ENCODE measurements at places on chromosomes 11 and 22.

DNA sequence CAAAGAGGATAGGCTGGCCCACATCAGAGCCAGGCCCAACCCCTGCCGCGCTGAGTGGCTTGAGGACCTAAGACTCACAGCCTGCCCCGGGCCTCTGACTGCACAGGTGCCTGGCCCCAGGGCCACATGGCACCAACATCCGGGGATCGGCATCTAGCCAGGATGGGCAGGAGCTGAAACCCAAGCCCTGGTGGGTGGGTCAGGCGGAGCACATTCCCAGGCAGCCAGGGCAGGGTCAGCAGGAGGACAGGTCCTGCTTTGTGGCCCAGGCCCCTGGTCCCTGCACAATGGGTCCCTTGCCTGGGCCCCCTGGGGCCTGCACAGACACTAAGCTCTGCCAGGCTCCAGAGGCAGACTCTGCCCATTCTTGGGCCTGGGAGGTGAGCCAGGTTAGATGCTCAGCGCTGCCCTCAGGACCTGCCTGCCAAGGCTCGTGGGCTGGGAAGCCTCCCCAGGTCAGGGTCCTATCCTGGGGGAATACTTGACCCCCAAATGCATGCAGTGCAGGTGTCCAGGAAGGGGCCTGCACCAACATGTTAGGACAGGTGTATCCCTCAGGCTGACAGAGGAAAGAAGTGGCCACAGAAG lies 33.5 kb downstream of the ARVCF start:
- DNase-seq, result no peak

DNA sequence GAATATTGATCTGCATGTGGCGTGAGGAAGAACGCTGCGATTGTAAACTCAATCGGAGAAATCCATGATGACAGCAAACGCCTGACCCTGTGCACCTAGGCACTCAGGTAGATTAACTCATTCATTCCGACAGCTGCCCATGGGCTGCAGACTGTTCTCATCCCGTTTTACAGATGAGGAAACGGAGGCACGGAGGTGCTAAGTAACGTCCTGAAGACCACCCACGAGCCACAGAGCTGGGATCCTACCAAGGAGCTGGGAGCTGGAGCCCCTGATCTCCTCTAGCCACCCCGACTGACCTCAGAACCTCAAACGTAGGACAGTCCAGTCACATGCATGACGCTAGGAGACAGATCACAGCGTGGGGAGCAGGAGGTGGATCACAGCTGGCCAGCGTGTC lies 1092.7 kb downstream of the BRD1 start:
- no peak for DNase-seq

- DNase-seq, result peak; percentile 68
Measured at GRCh38 chr11:19344661-19345518, 104.1 kb upstream of the E2F8 start.

GRCh38 chr11:110527146-110527545 lies 97.4 kb downstream of the FDX1 start:
- DNase-seq, result no peak

- no peak for DNase-seq
Measured at GRCh38 chr11:85823816-85824215, 12.9 kb upstream of the SYTL2 start.

DNA sequence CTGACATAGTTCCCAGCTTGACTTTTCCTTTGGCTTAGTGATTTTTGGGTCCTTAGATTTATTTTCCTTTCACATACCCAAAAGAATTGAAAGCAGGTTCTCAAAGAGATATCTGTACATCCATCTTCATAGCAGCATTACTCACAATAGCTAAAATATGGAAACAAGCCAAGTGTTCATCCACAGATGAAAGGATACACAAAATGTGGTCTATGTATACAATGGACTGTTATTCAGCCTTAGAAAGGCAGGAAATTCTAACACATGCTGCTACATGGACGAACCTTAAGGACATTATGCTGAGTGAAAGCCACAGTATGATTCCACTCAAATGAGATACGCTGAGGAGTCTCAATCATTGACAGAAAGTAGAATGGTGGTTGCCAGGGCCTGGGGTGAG lies 171.8 kb downstream of the IGLL1 start:
- peak; percentile 17 for DNase-seq

- no peak for DNase-seq
Measured at GRCh38 chr11:117841551-117842031, 17.0 kb upstream of the FXYD2 start.

- DNase-seq, result peak; percentile 76
Measured at GRCh38 chr11:74325649-74326645, 14.5 kb upstream of the P4HA3 start.

- DNase-seq, result peak; percentile 85
Measured at GRCh38 chr22:31148953-31149627, 8.8 kb upstream of the PLA2G3 start.

DNA sequence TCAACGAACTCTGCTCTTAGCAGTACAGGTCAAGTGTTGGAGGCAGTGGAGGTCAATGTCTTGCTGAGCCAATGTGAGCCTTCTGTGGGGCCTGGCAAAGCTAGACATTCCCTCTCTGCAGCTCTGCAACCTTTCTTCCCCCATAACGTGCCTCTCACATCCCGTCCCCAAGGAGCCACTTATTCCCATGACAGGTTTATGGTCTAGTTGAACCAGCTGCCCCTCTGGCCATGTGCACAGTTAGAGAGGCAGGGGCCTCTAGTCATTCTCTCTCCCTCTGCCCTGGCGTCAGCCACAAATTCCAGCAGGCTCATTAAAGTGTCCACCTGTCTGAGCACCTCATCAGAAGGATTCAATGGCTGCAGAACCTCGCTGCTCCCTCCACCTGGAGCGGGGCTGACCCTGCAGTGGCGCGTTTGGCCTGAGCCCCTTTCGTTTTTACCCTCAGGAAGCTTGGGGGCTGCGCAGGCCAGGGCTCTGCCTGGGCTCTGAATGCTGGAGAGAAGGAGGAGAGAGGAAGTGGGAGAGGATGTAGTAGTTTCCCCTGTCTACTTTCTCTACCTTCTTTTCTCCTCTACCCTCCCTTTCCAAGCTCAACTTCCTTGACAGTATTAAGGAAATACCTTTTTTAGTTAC lies 302.1 kb upstream of the B3GAT1 start:
- DNase-seq, result no peak

- no peak for DNase-seq
Measured at GRCh38 chr22:48256041-48256739, 1493.7 kb downstream of the TBC1D22A start.

DNA sequence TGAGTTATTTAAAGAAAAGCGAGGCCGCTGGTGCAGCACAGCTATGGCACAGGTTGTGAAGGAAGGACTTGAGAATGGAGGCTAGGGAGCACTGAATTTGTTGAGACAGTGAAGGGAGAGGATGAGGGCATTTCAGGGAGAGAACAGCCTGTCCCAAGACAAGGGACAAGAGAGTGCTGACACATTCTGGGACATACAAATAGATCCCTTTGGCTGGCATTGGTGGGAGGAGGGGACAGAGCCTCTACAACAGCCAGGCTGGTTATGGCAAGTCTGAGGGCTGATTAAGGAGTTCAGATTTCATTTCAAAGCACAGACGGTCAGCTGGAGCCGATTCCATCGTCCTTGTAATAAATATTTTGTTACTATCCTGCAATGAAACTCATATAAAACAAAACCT lies 1.7 kb upstream of the SLC29A2 start:
- DNase-seq, result no peak

DNA sequence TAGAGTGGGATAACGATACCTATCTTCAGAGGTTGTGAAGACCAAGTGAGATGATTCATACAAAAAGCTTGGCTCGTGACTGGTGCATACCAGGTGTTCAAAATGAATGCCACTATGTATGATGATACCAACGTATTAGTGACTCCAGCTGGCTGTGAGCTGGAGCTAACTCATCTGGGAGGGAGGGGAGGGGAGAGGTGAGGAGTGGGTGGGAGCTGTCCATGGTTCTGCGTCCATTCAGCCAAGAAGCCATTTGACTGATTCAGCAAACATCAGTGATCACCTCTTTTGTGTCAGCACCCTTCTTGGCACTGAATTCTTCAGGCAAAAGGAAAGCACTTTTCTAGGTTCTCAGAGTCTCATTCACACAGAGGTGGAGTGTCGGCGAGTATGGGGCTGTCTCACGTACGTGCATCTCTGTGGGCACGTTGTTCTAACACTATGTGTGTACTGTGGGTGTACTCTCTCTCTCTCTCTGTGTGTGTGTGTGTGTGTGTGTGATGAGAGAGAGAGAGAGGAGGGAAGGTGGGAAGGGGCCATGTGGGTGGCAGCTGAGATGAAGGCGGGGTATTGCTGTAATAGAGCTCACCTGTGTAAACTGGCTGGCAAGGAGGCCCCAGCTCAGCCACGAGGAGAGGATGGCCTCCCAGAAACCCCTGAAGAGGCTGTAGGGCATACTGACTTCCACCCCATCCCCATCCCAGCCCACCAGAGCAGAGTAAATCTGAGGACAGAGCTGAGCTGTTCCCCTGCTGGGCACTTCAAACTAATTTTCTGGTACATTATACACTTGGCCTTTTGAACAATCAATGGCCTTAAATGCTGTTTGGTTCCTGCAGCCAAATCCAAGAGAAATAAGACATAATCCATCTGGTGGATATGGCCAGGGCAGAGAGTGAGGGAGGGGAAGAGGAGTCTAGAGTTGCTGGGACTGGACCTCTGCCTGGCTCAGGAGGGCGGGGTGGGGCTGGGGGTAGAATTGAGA lies 96.1 kb upstream of the THY1 start:
- peak; percentile 61 for DNase-seq

DNA sequence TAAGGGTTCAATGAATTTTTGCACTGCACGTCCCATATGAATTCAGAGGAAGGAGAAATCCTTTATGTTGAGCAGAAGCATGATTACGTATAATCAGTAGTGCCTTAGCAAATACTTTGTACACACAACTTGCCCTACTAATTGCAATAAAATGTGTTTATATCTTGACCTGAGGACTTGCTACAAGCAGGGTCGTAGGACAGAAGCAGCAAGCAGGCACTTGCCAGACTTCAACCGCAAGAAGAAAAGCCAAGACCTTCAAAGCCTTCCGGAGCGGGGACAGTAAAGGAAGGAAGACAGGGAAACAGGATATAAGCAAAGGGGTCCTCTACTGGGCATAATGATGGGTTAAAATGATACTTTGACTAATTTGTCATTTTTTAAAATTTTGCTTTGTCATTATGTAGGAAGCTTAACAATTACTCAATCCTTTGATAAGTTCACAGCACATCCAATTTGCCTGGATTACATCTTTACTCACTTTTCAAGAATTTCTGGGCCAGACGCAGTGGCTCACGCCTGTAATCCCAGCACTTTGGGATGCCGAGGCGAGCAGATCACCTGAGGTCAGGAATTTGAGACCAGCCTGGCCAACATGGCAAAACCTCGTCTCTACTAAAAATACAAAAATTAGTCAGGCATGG lies 23.2 kb upstream of the UBASH3B start:
- DNase-seq, result no peak

DNA sequence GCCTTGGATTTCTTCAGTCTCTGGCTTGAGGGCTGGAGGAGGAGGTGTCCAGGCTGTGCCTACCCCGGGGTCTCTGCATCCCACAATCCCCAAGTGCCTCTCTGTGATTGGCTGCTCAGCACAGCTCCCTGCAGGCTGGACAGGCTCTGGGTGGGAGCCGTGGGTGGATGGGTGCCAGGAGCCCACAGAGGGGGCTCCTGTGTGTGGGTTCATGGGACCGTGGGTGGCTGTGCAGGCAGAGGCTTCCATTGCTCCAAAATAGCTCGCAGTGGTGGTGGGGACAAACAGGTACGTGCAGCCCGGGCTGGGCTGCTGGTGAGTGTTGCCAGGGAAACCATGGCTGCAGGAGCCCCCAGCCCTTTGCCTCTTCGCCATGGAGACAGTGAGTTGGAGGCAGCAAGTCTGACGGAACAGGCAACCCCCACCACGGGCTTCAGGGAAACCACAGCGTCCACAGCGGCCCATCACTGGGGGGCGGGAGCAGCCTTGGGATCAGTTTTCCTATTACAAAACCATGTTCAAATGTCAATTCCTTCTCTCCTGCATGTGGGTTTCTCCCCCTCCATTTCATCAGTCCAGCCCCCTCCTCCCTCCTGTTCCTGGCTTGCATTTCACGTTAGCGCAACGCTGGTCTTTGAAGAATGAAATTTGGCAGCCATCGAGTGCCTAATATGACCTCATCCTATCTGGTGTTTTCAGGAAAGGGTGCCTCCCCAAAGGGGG lies 155.2 kb downstream of the TRIM29 start:
- peak; percentile 55 for DNase-seq

GRCh38 chr11:10382518-10382917 lies 72.5 kb upstream of the AMPD3 start:
- DNase-seq, result peak; percentile 19

DNA sequence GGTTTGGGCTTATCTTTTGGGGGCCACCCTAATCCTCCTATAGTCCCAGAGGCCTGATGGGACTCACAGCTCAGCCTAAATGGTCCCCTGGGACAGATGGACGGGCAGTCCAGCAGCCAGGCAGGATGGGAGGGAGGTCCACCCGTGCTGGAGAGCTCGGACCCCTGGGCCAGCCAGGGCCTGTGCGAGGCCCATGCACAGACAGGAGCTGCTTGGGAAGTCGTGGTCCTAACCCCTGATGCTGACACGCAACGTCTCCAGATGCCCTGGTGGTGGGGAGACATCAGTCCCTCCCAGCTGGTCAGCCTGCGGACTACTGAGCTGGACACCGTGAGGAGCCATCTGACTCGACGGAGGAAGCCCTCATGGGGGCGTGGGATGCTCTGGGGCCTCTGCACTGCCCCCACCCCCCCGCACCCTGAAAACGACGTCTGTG lies 31.2 kb upstream of the MUC5AC start:
- DNase-seq, result no peak

DNA sequence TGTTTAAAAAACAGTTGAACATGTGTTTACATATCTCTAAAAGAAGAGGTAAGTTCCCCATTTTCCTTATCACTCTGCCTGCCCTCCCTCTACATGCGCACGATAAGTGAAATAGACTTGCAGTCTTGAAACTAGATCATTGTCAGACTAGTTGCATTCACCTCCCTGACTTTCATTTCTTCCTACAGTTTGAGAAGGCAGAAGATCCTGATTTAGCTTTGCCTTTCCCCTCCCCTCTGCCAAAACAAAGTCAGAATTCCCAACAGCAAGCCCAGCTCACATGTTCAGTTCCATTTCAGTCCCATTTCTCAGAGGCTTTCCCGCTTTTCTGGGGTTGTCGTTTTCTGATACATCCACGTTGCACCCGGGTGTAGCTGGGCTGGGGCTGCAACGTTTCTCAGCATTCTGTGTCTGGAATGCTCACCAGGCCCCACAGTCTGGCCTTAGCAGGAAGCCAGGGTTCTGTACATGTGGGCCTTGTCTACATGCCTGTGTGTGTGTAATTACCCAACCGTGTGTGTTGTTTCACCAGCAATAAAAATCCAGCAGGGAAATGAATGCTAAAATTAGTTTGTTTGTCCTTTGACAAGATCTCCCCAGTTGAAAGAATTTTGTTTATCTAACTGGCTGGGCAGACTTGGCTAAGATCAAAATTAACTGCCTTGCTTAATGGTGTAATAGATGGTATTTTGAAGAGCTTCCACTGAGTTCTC lies 179.2 kb downstream of the DBX1 start:
- peak; percentile 90 for DNase-seq

- DNase-seq, result no peak
Measured at GRCh38 chr22:25712661-25713400, 29.2 kb upstream of the MYO18B start.

DNA sequence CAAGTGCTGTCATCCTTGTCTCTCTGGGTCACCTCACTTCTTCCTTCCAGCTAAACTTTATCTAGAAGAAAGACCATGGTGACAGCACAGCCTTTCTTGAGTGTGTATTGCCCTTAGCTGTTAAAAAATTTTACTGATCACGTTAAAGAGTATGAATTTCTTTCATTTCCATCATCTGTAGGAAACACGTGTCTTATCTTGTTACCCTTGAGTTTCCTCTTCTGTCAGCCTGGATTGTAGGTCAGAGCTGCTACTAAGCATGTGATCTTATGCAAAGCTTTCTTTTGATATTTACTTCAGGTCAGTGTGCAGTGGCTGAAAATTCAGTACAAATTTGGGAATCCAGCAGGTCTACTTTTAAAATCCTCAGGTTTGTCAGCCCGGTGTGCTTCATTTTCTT lies 512.2 kb upstream of the ARHGAP42 start:
- DNase-seq, result no peak
